ENCODE measurements at places on chromosomes 1 and 21.

DNA sequence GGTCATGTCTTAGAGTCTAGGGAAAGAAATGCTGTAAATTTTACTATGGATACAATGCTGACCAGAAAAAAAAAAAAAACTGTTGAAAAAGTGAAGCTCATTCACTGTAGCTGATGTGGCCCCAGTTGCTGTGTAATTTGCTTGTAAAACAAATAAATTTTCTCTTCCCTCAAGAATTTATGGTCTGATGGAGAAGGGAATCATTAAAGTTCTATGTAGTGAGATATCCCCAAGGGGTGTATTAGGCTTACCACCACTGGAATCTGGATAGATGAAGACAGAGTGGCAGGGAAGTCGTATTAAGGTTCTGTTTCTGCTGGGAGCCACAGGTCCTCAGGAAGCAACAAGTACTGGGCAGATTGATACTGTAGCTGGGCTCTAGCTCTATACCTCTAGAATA, 860.0 kb downstream of the LTN1 start:
- no peak for DNase-seq

DNA sequence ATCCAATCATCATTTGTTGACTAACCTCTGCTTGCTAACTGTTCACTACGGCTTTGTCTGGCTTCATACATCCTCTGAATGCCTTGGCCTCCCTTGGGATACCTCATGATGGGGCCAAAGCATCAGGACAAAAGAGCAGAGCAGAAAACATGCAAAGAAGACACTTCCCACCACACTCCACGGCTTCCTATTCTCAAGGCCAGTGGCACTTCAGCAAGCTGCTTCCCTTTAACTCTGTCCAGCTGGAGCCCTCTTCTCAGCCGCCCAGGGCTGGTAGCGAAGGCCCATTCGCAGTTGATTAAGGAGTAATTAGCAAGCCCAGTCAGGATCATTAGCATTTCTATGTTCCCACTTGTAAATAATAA, 224.3 kb upstream of the FGGY start:
- no peak for DNase-seq

DNA sequence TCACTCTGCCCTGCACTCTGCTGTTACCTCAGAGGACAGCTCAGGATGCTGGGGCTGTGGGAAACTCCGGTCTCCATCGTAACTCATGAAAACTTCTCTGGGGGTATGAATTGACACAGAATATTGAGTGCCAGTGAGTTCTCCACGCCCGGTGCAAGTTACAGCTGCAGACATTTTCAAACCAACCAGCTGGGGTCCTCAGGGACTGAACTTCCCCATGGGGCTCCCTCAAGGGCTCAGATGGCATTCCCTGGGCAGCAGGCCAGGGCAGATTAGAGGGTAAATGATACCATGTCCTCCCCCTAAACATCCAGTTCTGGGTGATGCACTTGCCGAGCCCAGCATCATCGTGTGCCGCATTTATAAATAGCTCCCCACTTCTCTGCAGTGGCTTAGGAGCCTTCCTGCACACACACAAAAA, 27.8 kb upstream of the CCSAP start:
- DNase-seq = no peak

- DNase-seq = no peak
These were observed 55.5 kb downstream of the TGFBR3 start for GRCh38 chr1:91830242-91831131.
